ENCODE measurements at places on chromosomes 2 and 18. TPM values are rescaled to one million over a fixed set of nuclear protein-coding genes. Genes with fewer than 3 reads are reported as not detected.

PCARE gene
- total RNA-seq = not detected

AQP12A gene
- total RNA-seq = not detected

RAB12 gene
- 20.6 TPM for total RNA-seq

GREB1L gene
- not detected for total RNA-seq

RGPD3 gene
- not detected for total RNA-seq

CCL20 gene
- not detected for total RNA-seq

CHRNG gene
- total RNA-seq = not detected

NEB gene
- 0.30 TPM for total RNA-seq

CNOT11 gene
- total RNA-seq = 75.6 TPM

USP37 gene
- total RNA-seq = 32.4 TPM

RNF144A gene
- total RNA-seq = 1.1 TPM

TMEM169 gene
- total RNA-seq = 0.57 TPM

SMYD1 gene
- not detected for total RNA-seq

RAB6D gene
- total RNA-seq = not detected

CCDC121 gene
- 4.7 TPM for total RNA-seq

CSRNP3 gene
- total RNA-seq = 1.4 TPM

SCN7A gene
- not detected for total RNA-seq

CHRNA1 gene
- not detected for total RNA-seq

PMS1 gene
- total RNA-seq = 72.2 TPM

LRRC30 gene
- total RNA-seq = not detected

PECR gene
- 5.3 TPM for total RNA-seq

LRATD1 gene
- total RNA-seq = not detected

COLEC11 gene
- 1.1 TPM for total RNA-seq

CPLX4 gene
- total RNA-seq = not detected

PHOSPHO2 gene
- 2.9 TPM for total RNA-seq

ALPI gene
- total RNA-seq = not detected

CHRND gene
- total RNA-seq = not detected

LONRF2 gene
- total RNA-seq = not detected

ARHGAP25 gene
- 37.7 TPM for total RNA-seq

CTAGE1 gene
- total RNA-seq = not detected

MEP1B gene
- not detected for total RNA-seq

SPP2 gene
- not detected for total RNA-seq

TMEFF2 gene
- total RNA-seq = not detected

BOLL gene
- total RNA-seq = not detected

ATG16L1 gene
- total RNA-seq = 31.8 TPM

NAT8 gene
- not detected for total RNA-seq

CELF4 gene
- total RNA-seq = not detected

NEU2 gene
- total RNA-seq = not detected

TBR1 gene
- not detected for total RNA-seq

IL36B gene
- not detected for total RNA-seq

PMAIP1 gene
- 21.1 TPM for total RNA-seq

TGFBRAP1 gene
- total RNA-seq = 22.2 TPM
